ENCODE measurements at places on chromosomes 2 and 18.

- DNase-seq = no peak
These were observed 411.1 kb downstream of the NCKAP5 start for GRCh38 chr2:133157141-133157540.

GRCh38 chr2:234676783-234677450, 180.0 kb upstream of the ARL4C start:
- DNase-seq = no peak

- DNase-seq = peak; percentile 58
These were observed 1.3 kb upstream of the LRP2 start for GRCh38 chr2:169363560-169364150.

DNA sequence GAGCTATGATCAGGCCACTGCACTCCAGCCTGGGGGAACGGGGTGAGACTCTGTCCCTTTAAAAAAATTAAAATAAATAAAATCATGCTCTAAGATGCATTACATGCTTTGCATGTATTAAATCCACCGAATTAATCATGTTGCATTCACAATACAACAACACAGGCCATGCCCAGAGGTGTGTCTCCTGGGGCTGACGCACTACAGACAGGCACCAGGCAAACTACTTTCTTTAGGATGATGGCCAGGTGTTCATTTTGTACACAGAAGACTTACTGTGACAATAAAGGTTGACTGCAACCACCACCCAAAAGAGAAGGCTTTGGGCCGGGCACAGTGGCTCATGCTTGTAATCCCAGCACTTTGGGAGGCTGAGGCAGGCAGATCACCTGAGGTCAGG, 226.8 kb upstream of the PXDN start:
- DNase-seq = no peak

- DNase-seq = no peak
These were observed 465.0 kb downstream of the ZEB2 start for GRCh38 chr2:144054911-144055310.
